ENCODE measurements at places on chromosomes 13 and 19.
A peak's percentile ranks its signal among the peaks of the same experiment; 100 is the strongest.

DNA sequence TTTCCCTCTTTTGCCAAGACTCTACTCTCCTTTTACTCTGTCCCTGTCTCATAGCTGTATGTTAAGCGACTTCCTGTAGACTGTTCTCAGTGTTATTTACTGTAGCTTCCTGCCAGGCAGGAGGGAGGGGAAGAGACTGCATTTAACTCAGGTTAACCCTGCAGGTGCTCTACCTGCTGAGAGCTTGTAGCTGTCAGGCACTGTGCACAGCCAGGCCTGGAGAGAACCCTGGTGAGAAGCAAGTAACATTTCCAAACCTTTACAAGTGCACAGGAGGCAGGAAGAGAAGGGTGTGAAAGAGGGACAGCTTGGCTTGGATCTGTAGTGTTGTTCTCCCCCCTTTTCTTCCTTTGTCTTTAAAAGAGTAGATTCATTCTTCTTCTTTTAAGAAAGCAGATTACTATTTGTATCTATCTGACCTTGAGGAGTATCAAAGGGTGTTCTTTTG lies 167.1 kb downstream of the LMO7 start:
- peak; percentile 15 for DNase-seq

- DNase-seq = peak; percentile 73
These were observed 42.9 kb downstream of the LRCH1 start for GRCh38 chr13:46595885-46596275.

- peak; percentile 22 for DNase-seq
These were observed 138.2 kb downstream of the PIBF1 start for GRCh38 chr13:72920097-72920496.

- DNase-seq = no peak
These were observed 3.6 kb upstream of the FAM124A start for GRCh38 chr13:51218626-51219025.

DNA sequence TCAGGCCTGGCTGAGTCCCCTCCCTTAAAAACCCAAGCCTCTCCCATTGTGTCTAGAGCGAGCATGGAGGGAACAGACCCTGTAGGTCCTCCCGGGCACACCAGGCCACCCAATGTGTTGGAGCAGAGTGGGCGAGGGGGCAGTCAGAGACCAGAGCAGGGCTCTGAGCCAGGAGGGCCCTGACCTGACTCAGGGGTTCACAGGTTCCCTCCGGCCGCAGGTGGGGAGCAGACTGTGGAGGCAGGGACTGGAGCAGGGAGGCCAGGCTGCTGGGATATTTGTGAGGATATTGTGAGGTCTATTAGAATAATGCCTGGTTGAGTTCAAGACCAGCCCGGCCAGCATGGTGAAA lies 1.6 kb upstream of the TYROBP start:
- DNase-seq = no peak

- no peak for DNase-seq
These were observed 553.1 kb downstream of the DCT start for GRCh38 chr13:93926425-93926824.

- no peak for DNase-seq
These were observed 3.4 kb upstream of the POLD1 start for GRCh38 chr19:50380751-50381151.

GRCh38 chr19:19534556-19535265 lies 3.4 kb upstream of the CILP2 start:
- DNase-seq = no peak

DNA sequence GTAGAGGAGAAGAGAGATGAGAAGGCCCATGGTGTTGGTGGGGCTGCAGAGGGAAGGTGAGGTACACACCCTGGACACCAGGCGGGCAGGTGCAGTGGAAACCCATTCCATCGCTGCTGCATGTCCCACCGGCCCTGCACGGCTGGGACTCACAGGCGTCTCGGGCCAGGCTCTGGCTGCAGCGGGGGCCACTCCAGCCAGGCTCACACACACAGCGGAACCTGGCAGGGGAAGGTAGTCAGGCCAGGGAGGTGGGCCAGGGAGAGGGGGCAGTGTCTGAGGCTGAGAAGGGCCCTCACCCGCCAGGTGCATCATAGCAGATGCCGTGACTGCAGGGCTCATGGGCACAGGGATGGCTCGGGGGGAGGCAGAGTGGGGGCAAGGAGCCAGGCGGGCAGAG lies 15.6 kb downstream of the NOTCH3 start:
- no peak for DNase-seq

- DNase-seq = peak; percentile 76
These were observed 36.4 kb upstream of the NANOS3 start for GRCh38 chr19:13840305-13841085.

- DNase-seq = no peak
These were observed 1058.4 kb downstream of the SLITRK5 start for GRCh38 chr13:88729605-88730004.

GRCh38 chr13:37294472-37294871 lies 189.0 kb upstream of the CSNK1A1L start:
- no peak for DNase-seq

DNA sequence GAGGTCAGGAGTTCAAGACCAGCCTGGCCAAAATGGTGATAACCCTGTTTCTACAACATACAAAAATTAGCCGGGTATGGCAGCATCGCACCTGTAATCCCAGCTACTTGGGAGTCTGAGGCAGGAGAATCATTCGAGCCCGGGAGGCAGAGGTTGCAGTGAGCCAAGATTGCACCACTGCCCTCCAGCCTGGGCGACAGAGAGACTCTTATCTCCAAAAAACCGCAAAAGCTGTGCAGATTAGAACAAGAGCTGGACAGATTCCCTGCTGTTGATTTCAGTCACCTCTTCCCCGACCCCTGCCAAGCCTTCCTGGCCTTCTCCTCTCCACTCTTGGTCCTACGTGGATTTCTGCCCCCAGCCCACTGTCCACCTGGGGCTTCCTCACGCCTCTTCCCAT lies 8.3 kb downstream of the CAMSAP3 start:
- peak; percentile 41 for DNase-seq

DNA sequence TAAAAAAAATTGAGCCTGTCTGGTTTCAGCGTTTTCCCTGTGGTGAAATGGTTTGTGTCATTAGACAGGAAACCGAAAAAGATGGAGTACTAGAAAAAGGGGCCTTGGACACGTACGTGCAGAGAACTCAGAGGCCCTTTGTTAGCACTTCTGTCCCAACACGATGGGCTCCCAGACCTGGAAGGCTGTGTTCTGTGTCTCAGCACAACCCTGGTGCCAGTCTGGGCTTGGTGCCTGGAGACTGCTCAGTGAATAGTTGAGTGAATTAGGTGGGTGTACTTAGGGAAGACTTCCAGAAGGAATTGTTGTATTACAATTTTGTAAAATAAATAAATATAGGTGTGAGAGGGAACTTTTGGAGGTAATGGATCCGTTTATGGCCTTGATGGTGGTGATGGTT lies 8.7 kb downstream of the ZNF71 start:
- no peak for DNase-seq

GRCh38 chr13:45683701-45684100 lies 18.4 kb upstream of the CBY2 start:
- DNase-seq = no peak

DNA sequence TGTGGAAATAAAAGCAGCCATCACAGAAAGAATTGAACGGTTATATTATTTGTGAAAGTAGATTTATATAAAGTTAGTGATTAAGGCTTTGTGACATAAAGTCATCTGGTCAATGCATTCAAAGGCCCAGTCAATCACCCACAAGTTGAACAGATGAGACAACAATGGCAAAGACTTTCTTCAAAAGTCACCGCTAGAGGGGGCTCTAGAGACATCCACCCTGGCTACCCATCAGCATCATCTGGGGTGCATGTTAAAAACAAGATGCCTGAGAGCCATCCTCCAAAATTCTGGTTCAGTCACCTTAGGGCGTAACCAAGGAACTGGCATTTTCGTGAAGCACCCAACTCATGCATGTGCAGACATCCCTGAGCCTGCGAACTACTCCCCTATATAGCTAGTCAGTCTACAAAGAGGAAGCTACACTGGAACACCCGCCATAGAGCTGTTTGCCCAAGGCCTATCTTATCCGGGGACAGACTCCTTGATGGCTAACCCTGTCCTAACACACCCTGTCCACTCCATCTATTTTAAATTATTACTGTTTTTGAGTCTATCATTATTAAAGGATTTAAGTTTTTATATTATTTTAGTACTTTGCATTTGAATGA lies 970.5 kb downstream of the UQCRFS1 start:
- peak; percentile 50 for DNase-seq

GRCh38 chr13:111202156-111202621 lies 87.1 kb downstream of the ARHGEF7 start:
- DNase-seq = no peak

GRCh38 chr19:6803036-6803404 lies 30.5 kb downstream of the VAV1 start:
- no peak for DNase-seq

DNA sequence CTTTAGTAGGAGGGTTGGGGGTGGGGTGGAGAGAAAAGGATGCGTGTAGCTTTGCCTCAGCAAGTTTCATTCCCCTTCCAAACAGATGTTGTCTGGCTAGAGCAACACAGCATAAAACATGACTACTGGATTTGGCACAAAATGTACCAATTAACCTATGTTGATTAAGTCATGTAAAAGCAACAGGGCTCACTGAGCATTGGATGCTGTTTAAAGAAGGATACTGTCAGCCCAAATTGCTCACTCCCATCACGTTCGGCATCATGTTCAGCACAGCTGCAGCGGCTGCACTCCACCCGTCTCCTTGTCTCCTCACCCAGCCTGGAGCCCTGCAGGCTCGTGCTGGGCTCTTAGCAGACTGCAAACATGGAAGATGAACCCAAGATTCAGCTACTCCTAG lies 77.5 kb downstream of the DLEU7 start:
- no peak for DNase-seq

DNA sequence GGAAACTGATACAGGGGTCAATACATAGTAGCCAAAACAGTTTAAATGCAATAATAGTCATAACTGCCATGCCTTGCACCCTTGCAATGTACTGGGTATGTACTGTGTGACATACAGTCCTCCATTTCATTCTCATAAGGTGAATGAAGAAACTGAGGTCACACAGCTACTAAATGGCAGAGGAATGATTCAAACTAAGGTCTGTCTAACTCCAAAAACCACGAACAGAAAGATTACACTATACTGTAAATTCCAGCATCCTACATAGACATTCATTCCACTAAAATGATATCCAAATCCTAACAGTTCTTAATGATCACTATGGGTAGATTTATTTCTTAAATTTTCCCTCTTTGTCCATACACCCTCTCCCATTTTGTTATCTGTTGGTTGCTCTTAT lies 238.1 kb upstream of the SERP2 start:
- no peak for DNase-seq

DNA sequence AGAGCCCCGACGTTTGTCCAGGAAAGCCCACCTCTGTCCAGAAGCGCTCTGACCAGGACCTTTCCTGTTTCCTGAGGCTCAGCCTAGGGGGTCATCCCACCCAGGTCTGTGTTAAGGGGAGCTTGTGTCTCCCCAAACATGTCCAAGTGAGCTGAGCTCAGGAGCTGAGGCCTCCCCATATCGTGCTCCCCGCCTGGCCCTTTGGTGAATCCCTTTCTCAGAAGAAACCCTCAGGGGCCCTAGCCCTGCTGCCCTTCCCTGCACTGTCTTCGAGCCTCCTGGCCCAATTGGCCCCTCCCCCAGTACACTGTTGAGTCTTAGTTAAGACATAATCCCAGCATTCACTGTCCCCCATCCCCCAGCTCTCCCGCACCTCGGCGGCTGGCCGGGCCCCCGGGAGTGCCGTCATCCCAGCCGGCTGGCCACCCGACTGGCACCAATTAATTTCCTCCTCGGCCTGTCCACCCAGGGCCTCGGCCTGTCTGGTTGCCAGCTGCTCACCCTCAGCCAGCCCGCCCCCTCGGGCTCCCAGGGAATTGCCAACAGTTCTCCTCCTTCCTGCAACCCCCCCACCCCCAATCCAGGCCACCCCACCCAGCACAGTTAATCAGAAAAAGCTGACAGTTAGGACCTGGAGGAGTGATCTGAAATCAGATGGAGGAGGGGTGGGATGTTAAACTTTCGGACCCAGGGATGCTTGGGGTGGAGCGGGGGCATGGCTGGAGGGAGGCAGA lies 13.6 kb downstream of the IER2 start:
- DNase-seq = peak; percentile 82

- DNase-seq = no peak
These were observed 1596.0 kb upstream of the MIR17HG start for GRCh38 chr13:89751432-89751930.

DNA sequence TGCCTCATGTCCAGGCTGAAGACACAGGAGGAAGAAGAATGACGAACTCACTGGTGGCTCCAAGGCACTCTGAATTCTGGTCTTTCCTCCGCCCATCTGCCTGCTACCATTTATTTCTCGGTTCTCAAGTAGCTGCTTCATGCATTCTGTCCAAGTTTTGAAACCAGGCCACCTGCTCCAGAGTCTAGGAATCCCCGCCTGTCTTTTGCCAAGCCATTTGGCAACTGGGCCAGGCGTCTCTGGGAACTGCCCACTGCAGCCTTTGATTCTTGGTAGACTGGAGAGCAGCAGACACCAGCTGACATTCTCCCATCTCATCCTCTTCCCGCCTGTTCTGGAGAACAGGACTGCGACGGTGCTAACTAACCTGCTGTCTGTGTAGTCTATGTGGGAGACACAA lies 10.8 kb downstream of the SLC35E1 start:
- DNase-seq = no peak

DNA sequence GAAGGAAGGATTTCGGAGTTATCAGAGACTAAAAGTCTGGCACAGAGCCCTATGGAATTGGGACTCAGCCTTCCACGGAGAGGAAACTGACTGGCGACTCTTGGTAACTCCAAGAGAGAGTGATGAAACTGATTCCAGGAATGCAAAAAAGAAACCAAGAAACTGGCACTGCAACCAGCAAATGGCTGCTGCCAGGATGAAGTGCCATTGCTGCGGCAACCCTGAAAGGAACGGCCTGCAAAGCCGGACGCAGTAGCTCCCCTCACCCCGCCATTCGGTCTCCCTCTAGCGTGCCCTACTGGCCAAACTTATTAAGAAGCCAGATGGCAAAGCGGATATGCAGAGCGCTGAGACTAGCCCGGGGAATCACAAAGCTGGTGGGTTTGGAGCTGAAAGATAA lies 236.0 kb downstream of the PCDH9 start:
- DNase-seq = peak; percentile 87

DNA sequence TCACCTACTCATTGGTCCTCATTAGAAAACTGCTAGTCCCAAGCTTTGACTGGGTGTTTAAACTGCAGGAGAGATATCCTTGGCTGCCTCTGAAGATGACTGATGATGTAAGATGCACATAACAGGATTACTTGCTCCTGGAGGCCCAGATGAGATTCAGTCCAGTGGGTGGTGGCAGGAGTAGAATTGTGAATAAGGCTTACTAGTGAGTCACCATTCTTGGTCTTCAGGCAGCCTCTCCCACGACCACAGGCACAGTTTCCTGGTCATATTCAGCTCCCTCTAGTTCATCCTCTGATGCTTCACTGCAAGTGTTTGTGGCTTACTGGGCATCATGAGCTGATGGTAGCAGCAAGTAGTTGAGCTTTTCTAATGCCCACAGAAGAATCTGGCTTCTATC lies 12.1 kb downstream of the SERTM1 start:
- DNase-seq = no peak

GRCh38 chr19:41410336-41411054 lies 12.9 kb downstream of the BCKDHA start:
- no peak for DNase-seq

- DNase-seq = no peak
These were observed 10.3 kb downstream of the COG6 start for GRCh38 chr13:39665763-39666162.

GRCh38 chr13:69769608-69770007 lies 338.0 kb upstream of the ATXN8OS start:
- no peak for DNase-seq

- peak; percentile 95 for DNase-seq
These were observed 13.6 kb downstream of the CCDC97 start for GRCh38 chr19:41323430-41324125.

GRCh38 chr19:8539621-8540149 lies 25.7 kb upstream of the ZNF414 start:
- no peak for DNase-seq
